Mucosa of gallbladder (tissue), 1 donor: ENCODE measurements at places on chromosomes 5 and 9.

DNA sequence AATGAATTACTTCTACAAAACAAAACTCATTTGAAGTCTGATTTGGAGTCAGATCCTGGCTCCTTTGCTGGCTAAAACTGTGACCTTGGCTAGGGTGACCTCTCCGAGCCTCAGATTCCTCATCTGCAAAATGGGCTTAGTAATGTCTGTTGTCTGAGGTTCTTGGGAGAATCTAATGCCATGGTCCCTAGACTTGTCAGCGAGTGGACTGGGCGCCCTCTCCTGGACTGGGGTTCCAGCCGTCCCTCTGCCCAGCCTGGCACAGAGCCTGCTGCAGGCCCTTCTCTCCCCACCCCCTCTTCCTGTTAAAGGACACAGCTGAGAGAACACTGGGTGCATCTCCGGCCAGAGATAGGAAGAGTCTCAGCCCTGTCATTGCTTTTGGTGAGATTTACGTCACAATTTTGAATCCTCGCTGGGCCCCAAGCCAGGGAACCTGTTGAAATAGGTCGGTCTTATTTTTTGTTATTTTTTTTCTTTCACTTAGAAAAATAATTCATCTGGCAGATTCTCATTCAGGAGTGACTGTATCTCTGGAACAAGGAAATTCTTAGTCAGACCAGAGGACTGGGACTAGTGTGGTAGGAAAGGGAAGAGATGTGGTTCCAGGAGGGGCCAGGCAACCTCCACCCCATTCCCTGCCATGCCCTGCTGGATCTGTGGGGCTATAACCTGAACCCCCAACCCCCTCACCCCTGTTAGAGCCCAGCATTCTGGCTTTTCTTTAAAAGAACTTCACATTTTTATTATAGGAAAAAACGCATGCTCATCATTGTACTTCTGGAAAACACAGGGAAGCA lies 48.2 kb upstream of the RPL26L1 start:
- peak; percentile 65 for DNase-seq

- no peak for DNase-seq
Observed at GRCh38 chr5:6197427-6197826, 180.9 kb downstream of the MED10 start.

GRCh38 chr9:33415501-33416038 lies 13.2 kb upstream of the AQP7 start:
- peak; percentile 88 for DNase-seq

GRCh38 chr5:56212130-56212879 lies 20.8 kb downstream of the ANKRD55 start:
- no peak for DNase-seq

- DNase-seq, result no peak
Observed at GRCh38 chr9:128160603-128160987, 530 bp downstream of the BBLN start.

- no peak for DNase-seq
Observed at GRCh38 chr9:117963493-117964090, 259.4 kb downstream of the TLR4 start.

GRCh38 chr5:9658706-9659105 lies 28.6 kb upstream of the TAS2R1 start:
- DNase-seq, result no peak

DNA sequence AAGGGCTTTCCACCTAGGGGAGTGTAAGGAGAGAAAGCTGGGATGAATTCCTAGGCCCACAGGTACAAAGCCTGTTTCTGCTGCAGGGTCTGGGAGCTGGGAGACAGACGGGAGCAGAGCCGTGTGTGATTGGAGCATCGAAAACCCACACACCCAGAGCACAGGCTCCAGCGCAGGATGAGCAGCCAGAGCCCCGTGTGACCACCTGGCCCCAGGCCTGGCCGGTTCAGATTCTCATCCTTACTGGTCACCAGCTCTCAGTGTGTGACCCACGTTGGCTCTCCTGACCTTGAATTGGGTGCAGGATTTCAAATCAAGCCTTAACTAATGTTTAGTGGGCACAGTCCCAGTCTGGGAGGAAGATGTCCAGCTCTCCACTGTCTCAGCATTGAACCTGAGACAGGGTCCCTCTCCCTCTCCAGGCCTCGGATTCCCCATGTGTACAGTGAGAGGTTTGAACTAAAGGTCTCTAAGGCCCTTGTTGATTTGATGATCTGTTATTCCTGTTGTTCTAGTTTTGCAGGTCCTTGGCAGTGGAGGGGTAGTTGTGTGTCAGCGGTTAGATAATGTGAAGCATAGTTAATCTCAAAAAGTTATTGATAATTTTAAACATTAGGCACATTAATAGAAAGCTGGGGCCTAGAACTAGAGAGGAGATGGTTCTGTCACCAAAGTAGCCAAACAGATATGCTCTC lies 50.1 kb downstream of the PPARGC1B start:
- no peak for DNase-seq

DNA sequence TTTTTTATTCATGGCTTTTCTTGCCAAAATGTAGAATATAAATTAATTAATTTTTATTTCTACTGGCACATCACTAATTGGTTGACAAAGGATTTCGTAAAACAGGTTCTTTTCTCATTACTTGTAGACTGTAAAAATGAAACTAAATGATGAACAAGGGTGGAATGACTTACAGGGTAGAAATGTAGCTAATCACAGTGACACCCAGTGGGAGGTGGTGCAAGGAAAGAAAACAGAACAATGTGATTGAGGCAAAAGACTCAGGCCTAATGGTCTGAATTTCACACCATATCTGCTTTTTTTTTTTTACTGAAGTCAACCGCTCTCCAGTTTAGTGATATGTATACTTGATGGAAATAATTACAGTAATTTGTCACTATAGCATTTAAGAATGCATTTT lies 28.9 kb downstream of the GABRG2 start:
- no peak for DNase-seq

GRCh38 chr9:94645901-94646300 lies 6.6 kb upstream of the FBP1 start:
- no peak for DNase-seq

- no peak for DNase-seq
Observed at GRCh38 chr5:125236007-125236406, 489.6 kb upstream of the ZNF608 start.

DNA sequence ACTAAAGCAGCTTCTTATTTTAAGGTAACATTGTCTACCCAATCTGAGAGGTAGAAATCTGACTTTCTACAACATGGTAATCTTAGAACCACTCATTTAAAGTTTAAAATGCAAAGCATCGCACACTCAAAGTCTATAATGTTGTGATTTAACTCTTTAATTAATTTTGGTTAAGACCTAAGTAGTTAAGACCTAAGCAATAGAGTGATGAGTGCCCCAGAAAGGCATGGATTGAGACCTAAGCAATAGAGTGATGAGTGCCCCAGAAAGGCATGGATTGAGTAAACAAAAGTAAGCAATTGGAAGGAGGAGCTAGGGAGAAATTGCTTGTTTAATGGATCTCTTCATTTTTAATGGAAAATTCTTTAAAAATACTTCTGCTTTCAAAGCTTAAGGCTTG lies 86.8 kb downstream of the NLN start:
- DNase-seq, result no peak

- DNase-seq, result no peak
Observed at GRCh38 chr9:26574898-26575440, 317.6 kb downstream of the CAAP1 start.

GRCh38 chr5:175523292-175523691 lies 44.9 kb downstream of the SFXN1 start:
- DNase-seq, result no peak

GRCh38 chr9:34392511-34392910 lies 15.8 kb upstream of the MYORG start:
- no peak for DNase-seq

DNA sequence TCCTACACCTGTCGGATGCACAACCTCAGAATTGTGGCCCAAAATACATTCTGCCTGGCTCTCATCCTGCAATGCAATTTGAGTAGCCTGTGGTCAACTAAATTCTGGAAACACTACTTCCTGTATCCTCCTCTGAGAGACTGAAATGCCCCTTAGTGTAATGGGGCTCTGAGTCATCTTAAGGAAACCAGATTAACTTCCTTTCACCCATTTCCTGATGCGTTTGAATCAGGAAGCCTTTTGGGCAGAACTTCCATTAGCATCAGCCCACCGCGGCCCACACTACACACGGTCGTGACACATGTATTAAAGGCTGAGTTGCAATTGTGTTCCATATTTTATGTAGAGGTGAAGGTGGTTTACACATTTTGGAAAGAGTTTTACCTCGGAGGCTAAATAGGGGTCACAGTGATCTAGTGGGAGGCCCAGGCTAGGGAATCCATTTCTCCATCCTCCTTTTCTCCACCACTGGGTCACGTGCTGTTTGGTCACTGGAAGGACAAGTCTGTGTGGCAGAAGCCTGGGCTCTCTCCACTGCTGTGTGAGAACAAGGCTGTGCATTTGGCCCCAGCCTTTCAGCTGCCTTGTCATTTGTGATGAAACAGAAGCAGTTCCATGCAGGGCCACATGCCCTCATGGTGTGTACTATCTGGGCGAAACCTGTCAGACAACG lies 55.9 kb downstream of the DAP start:
- DNase-seq, result no peak

DNA sequence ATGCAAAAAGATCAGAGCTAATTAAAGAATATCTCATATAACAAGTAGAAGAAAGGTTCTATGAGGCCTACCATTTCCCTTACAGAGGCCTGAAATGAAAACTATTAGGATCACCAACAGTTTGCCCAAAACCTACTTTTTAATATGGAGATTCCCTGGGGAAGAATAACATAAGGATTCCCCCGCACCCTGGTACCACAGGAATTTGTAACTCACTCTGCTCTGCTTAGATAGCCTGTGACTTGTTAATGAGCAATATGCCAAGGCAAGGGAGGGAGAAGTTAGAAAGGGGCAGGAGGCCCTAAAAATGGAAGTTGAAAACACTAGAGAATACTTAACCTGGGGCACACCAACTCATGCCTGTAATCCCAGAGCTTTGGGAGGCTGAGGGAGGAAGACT lies 107.0 kb downstream of the CDH6 start:
- no peak for DNase-seq

- no peak for DNase-seq
Observed at GRCh38 chr9:135081731-135082130, 5.7 kb upstream of the OLFM1 start.

- no peak for DNase-seq
Observed at GRCh38 chr9:5042661-5043178, 57.6 kb downstream of the JAK2 start.

GRCh38 chr9:7520396-7520795 lies 279.2 kb downstream of the DMAC1 start:
- no peak for DNase-seq

- no peak for DNase-seq
Observed at GRCh38 chr5:26148569-26149107, 889.7 kb downstream of the CDH9 start.

DNA sequence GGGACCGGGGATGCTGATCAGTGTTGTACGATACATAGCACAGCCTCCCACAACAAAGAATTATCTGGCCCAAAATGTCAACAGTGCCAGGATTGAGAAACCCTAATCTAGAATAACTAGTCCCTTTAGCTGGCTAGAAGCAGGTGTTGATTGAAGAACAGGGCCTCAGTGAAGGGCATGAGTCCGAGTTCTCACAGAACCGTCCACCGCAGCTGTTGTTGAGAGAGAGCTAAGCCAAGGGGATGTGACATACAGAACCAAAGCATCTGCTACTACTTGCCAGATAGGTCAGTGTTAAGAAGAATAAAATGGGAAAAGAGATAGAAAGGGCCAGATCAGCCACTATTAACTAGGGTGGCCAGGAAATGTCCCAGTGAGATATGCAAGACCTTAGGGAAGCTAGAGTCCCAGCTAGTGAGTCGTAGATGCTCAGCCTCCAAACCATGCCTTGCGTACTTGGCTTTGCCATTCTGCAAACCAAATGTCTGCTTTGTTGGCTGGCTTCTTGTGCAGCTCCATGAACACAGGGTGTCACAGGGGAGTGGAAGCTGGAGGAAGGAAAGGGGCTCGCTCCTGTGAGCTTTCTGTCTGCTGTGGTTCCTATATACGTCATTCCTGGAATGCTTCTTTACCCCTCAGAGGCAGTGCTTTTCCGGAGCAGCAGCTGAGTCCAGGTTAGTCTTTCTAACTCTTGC lies 68.9 kb downstream of the FBXO38 start:
- no peak for DNase-seq

- no peak for DNase-seq
Observed at GRCh38 chr5:124664287-124664686, 82.2 kb downstream of the ZNF608 start.

GRCh38 chr9:123282362-123283047 lies 14.1 kb upstream of the STRBP start:
- peak; percentile 49 for DNase-seq

GRCh38 chr5:153342487-153342886 lies 148.0 kb upstream of the GRIA1 start:
- no peak for DNase-seq

- DNase-seq, result no peak
Observed at GRCh38 chr9:93048566-93049448, 9.7 kb upstream of the SUSD3 start.

DNA sequence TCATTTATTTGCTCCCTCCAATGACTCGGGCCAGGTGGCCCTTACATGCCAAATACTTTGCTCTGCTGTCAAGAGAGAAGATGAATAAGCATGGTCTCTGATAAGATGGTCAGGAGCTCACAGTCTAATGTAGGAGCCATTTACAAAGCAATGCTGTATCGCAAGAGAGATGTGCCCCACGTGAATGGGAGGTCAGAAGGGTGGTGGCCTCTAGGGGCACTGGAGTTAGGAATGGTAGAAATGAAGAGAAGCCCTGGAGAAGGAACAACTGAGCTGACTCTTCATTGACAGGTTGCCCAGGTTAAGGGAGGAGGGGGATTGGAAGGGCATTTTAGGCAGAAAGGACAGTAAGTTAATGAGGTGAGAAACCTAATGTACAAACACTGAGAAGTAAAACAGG lies 286.5 kb downstream of the KCTD16 start:
- DNase-seq, result no peak

GRCh38 chr5:116395226-116395625 lies 179.4 kb downstream of the SEMA6A start:
- no peak for DNase-seq

DNA sequence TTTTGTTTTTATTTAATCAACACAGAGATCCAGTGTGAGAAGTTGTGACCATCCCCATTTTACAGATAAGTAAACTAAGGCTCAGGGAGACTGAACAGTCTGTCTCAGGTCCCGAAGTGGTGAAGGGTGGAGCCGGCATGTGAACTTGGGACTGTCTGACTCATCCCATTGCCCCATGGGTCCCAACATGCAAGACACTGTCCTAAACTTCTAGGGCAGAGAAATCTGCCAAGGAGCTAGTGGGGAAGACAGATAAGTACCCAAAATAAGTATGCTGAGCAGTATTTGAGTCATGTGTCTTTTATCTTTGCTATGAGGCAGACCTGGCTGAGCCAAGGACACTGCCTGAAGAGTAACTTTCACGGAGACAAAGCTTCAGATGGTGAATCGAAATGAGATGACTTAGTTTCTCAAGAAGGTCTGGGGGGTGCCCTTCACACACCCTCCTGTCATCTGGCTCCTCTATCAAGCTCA lies 64.3 kb upstream of the SLC25A51 start:
- DNase-seq, result no peak

GRCh38 chr5:87722286-87722685 lies 309.6 kb upstream of the CCNH start:
- DNase-seq, result no peak

GRCh38 chr5:173642895-173643481 lies 26.5 kb upstream of the BOD1 start:
- DNase-seq, result no peak

- no peak for DNase-seq
Observed at GRCh38 chr9:128913995-128914772, 6.6 kb upstream of the PHYHD1 start.
